ENCODE measurements at places on chromosomes 5 and 9.

DNA sequence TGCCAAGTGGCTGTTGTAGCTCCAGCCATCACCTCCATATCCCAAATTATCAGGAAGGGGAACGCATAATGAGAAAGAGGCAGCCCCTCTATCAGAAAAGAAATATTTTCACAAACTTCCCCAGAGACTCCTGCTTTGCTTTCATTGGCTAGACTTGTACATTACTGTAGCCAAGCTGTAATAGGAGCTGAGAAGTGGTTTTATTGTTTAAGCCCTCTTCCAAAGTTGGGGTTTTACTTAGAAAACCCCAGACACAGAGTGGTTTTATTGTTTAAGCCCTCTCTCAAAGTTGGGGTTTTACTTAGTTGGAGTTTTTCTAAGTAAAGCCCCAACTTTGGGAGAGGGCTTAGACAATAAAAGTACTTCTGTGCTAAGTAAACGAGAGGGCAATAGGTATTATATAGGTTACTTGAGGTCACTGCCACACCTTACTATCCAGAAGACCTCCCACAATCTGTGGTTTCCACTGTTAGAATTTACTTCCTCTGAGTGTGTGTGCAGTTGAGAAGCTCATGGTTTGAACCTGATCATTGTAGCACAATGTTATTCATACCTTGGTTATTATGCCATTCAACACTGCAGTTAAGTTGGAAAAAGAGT, 215.7 kb upstream of the OTULINL start:
- DNase-seq = no peak

DNA sequence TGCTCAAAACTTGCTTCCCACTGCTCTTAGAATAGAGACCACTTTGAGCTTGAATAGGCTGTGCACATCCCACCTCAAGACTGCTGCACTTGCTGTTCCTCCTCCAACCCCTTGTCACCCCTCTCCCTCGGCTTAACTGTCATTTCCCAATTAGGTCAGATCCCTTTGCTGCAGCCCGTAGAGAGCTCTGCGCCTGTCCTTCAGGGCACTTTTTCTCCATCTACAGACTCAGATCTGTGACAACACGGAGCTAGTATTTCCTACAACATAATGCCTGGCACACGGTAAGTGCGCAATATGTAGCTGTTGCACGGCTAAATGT, 485 bp upstream of the HABP4 start:
- DNase-seq = no peak

GRCh38 chr9:4987961-4988421, 2.9 kb downstream of the JAK2 start:
- peak; percentile 30 for DNase-seq

GRCh38 chr5:33827018-33827707, 64.6 kb downstream of the ADAMTS12 start:
- DNase-seq = no peak

DNA sequence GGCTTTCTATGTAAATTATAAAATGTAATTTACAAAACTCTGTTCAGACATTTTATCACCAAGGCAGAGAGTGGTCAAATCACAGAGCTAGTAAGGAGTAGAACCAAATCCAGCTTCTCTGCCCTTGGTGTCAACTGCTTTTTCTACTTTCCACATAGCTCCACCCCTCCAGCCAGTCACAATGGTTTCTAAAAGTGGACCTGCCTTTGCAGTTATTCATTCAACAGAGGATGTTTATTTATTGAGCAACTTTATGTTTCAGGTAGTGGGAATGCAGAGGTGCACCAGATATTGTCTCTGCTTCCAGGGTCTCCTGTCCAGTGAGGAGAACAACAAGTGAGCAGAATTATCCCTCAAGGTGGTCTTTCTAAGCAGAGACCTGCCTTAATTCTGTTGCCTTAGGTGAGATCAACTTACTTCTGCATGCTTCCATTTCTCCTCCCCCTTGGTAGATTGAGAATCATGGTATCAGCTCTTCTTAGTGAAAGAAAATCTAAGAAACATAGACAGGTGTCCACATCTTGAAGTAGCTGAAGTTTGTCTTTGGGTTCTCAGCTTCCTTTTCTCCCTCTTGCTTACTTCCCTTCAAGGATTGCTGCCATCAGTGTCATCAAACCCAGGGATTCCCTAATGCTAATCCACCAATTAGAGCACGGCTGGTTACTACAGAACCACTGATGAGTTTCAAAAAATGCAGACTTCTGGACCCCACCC, 17.2 kb upstream of the PDCD1LG2 start:
- no peak for DNase-seq

GRCh38 chr9:130500340-130501180, 55.8 kb downstream of the ASS1 start:
- DNase-seq = no peak

GRCh38 chr5:84301535-84301934, 83.1 kb downstream of the EDIL3 start:
- DNase-seq = no peak

DNA sequence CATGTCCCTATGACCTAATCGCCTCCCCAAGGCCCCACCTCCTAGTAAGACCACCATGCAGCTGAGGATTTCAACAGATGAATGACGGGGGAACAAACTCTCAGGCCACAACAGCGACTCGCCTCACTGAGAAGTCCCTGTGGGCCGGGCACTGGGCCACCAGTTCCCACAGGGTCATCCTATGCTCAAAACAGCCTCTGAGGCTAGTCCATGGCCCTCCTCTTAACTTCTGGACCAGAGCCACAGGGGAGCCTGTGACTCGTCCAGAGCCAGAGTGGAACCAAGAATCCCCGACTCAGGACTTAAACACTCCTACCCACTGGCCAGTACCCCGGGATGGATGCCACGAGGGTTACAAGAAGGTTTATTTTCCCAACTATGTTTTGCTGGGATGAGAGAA, 12.3 kb downstream of the GFPT2 start:
- no peak for DNase-seq

GRCh38 chr5:177265395-177265794, 38.1 kb downstream of the RAB24 start:
- no peak for DNase-seq

DNA sequence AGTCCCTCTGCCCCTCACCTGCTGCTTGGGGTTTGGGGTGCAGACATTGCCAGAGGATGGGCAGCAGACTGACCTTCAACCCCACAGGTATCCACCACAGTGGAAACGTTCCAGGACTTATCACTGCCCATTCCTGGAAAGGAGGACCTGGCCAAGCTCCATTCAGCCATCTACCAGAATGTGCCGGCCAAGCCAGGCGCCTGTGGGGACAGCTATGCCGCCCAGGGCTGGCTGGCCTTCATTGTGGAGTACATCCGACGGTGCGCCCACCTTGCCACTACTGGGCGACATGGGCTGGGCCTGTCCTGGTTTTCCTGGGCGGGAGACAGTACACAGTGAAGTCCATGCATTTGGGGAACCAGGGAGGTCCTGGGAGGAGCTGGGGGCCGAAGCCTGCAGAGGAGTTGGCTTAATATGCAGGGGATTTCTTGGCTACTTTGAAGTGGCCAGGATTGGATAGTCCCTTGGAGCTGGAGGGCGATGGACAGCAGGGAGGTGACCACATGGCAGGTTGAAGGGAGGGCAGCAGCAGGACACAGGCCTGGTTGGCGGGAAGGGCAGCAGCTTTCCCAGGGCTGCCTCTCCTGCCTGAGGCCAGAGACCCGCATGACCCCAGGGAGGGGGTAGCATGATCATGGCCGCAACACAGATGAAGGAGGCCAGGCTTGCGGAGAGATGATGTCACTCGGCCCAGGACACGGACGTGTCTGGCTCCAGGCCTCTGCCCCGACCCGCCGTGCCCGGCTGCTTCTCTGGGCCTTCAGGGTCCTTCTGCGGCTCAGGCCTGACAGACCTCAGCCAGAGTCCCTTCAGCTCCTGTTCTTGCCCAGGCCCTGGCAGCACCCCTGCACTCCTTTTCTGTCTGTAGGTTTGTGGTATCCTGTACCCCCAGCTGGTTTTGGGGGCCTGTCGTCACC, 34.6 kb downstream of the USP20 start:
- DNase-seq = no peak

DNA sequence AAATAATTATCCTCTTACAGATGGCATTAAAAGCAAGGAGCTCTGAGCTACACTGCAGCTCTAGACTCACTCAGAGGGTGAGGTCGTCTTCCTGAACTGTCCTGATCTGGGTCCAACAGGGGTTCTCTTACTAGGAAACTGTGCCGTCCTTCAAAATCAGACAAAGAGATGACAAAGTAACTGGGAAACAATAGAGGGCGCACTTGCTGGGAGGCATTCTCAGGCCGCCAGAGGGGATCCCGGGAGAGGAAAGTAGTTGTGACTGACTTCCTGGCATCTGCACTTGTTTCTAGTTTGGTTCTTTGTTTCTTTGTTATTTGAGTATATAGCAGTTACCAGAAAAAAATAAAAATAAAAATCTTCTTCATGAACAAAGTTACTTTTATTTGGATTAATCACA, 142.9 kb upstream of the MSX2 start:
- DNase-seq = no peak

GRCh38 chr5:151213803-151214613, 9.9 kb downstream of the CCDC69 start:
- peak; percentile 40 for DNase-seq

GRCh38 chr5:28896949-28897348, 1858.6 kb upstream of the CDH9 start:
- no peak for DNase-seq

Data from stimulated activated CD8-positive, alpha-beta memory T cell treated with anti-CD3 and anti-CD28 coated beads, Interleukin-4, amount 100 ng/mL, for 4 hours (primary cell).